ENCODE measurements at places on chromosomes 1 and 21.

- no peak for DNase-seq
Measured at GRCh38 chr1:242872521-242872920, 348.0 kb upstream of the PLD5 start.

DNA sequence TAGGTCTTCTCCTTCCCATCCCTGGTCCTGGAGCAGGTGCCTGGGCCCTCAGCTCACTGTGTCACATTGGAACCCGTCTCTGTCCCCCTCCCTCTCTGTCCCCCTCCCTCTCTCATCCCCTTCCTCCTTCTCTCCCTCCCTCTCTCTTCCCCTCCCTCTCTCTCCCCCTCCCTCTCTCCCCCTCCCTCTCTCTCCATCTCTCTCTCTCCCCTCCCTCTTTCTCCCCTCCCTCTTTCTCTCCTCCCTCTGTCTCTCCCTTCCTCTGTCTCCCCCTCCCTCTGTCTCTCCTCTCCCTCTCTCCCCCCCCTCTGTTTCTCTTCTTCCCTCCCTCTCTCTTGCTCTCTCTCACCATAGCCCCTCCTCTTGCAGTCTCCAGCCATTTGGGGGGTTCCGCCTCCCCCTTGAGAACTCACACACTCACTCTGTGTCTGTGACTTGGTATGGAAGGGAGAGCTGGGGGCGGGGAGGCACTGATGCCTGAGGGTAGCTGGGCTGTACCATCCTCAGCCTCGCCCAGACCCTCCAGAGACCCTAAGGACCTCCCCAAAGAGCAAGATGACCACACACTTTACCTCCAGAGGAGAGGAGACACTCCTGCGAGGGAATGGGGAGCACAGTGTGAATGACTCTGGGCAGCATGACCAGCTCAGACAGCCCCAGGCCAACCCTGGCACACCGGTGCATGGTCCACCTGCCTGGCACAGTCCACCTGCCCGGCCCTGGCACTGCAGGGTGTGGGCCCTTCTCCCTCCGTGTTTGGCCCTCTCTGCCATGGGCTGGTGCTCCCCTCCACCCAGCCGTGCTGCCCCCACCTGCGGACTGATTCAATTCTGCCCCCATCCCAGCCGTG lies 102.8 kb upstream of the ARHGEF16 start:
- DNase-seq = no peak

DNA sequence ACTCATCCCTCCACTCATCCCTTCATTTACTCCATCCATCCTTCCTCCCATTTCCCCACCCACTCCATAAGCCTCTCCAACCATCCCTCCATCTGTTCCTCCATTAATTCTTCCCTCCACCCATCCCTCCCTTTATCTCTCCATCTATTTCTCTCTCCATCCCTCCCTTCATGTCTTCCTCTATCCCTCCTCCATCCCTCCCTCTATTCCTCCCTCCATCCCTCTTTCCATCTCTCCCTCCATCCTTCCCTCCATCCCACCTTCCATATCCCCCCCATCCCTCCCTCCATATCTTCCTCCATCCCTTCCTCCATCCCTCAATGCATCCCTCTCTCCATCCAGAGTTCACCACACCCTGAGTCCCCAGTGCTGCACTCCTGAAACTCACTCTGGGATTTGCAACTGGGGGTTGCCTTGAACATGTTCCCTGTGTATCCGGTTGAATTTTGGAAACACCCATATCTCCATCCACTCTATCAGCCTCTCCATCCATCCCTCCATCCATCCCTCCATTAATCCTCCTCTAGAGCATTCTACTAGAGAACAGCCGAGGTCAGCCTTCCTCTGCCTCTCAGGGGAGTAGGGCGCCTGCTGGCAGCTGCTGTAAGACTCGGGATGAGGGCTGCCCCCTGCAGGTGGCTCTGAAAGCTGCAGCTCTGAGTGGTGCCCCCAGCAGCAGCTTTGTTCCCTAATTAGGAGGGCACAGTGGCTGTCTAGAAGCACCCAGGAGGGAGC lies 39.4 kb downstream of the ABCG1 start:
- peak; percentile 78 for DNase-seq

GRCh38 chr1:17427696-17428660 lies 11.5 kb downstream of the RCC2 start:
- no peak for DNase-seq

DNA sequence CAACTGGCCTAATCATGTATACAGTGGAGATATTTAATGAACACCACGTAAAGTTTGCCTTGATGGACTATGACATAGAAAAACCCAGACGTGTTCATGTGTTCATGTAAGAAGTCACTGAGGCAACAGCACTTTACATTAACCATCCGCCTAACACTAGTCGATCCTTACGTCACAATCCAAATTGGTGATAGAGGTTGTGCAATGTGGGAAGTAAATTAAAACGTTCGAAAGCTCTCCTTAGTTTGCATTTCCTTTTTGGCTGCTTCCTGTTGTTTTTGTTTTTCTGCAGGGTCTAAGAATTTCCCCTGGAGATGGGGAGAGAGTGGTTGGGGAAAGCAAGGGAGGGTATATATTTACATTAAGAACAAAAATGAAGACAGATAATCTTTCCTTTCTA lies 587.5 kb upstream of the ADGRL2 start:
- no peak for DNase-seq

- no peak for DNase-seq
Measured at GRCh38 chr1:56414728-56415224, 164.6 kb downstream of the PLPP3 start.

GRCh38 chr1:100734676-100735075 lies 15.1 kb downstream of the VCAM1 start:
- DNase-seq = no peak

- DNase-seq = no peak
Measured at GRCh38 chr1:14778898-14779865, 180.7 kb downstream of the KAZN start.

DNA sequence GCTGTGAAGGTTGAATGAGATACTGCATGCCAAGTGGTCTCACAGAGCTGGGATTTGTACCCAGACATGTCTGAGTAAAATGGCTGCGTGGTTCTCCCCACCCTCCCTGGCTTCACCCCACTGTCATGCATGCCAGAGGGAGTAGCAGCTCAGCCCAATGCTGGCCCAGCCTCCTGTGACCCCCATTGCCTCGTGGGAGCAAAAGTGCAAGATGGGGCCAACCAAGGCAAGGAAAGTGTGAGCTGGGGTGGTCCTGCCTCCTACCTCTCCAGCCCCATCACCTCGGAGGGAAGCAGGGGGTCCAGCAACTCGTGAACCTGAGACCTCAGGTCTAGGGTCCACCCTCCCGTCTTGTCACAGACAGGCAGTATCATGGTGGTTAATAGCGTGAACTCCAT lies 209.8 kb upstream of the GRIK3 start:
- no peak for DNase-seq

Measured in stimulated activated CD4-positive, alpha-beta T cell treated with anti-CD3 and anti-CD28 coated beads, Interleukin-1b, Interleukin-23, amount 100 ng/mL, for 1 hour (primary cell).